ENCODE measurements at places on chromosomes 11 and 22. TPM values are rescaled to one million over a fixed set of nuclear protein-coding genes. Genes with fewer than 3 reads are reported as not detected.

MS4A1 gene
- total RNA-seq = 1.4 TPM

ANO1 gene
- total RNA-seq = 0.14 TPM

PTPN5 gene
- total RNA-seq = not detected

CHADL gene
- total RNA-seq = 0.24 TPM

C11orf86 gene
- total RNA-seq = not detected

SMC1B gene
- 0.13 TPM for total RNA-seq

GGTLC2 gene
- total RNA-seq = not detected

OR6T1 gene
- total RNA-seq = not detected

EXT2 gene
- 37.8 TPM for total RNA-seq

OR52A5 gene
- not detected for total RNA-seq

LPXN gene
- 115 TPM for total RNA-seq

OR8A1 gene
- total RNA-seq = not detected

JAML gene
- 153 TPM for total RNA-seq

GPHA2 gene
- not detected for total RNA-seq

TRIM6 gene
- 0.30 TPM for total RNA-seq

TRIM48 gene
- not detected for total RNA-seq

APOA1 gene
- 1.4 TPM for total RNA-seq

FAM180B gene
- not detected for total RNA-seq
